Brain microvascular endothelial cell (primary cell): ENCODE measurements at places on chromosomes 4 and X.

GRCh38 chrX:72705111-72705510, 9.0 kb downstream of the PHKA1 start:
- DNase-seq: no peak

GRCh38 chr4:169256101-169256612, 14.6 kb downstream of the SH3RF1 start:
- DNase-seq: no peak

GRCh38 chr4:176185051-176185450, 10.3 kb downstream of the SPATA4 start:
- peak; percentile 72 for DNase-seq

DNA sequence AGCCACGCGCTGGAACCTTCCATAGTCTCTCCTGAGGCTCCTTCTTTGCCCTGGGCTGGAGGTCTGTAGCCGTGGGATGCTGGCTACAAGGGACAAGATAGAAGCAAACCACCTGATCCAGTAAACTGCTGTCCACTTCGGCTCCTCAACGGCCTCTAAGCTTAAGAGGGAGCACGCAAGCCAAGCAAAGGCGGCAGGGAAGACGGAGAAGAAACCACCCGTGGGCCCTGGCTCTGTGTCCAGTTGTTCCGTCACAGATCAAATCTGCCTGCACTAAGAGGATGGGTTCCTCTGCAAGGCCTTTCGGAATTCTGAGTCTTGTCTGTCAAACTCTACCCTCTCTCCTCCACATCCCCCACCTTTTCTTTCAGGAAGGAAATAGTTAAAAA, 401 bp upstream of the EDNRA start:
- no peak for DNase-seq
